ENCODE measurements at places on chromosomes 1 and 21.

- no peak for DNase-seq
Measured at GRCh38 chr21:29928537-29928936, 11.3 kb downstream of the GRIK1 start.

GRCh38 chr1:110498270-110498669, 20.7 kb downstream of the KCNA10 start:
- DNase-seq, result no peak

DNA sequence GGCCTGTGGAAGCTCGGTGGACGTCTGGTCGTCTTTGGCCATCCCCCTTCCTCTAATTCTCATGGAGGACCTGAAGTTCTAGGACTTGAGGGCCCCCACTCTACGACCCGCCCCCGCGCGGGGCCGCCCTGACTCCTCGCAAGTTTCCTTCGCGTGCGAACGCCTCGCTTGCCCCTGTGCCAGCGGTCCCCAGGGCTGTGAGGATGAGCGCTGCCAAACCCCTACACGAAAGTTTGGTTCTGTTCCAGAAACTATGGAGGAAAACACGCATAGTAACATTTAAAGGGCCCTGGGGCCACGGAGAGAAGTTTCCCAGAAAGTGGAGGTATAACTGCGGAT, 304 bp upstream of the GNG12 start:
- no peak for DNase-seq

- no peak for DNase-seq
Measured at GRCh38 chr1:6275826-6276782, 15.2 kb upstream of the GPR153 start.

DNA sequence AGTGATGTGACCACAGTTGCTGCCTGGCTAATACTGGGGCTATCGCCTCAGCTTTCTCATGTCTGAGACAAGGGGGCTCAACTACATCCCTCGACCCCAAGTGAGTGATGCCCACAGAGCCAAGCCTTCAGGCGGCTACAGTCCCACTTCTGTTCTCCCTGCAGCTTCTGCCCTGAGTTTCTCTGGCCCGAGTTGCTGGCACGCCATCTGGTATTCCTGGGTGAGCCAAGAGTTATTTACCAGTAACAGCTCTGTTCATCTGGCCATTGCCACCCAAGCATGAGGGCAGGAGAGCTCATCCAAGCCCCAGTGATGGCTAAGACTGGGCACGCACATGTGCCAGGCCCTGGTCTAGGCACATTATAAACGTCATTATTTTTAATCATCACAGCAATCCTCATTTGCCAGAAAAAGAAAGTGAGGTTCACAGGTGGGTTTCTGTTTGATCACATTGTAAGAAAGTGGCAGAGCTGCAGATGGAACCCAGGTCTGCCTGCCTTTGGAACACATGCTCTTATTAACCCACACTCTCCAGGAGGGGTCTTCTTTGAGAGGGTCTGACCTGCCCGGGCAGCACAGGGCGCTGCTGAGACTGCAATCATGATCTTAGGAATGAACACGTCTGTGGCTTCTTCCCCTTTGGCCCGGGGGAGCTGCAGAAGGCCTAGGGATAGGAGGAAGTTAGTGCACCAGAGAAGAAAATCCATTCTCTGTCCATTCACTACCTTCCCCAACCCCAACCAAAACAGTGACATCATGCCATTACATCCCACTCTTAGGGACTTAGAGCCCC, 27.5 kb downstream of the KCND3 start:
- DNase-seq, result no peak

- no peak for DNase-seq
Measured at GRCh38 chr1:12158357-12159092, 8.3 kb upstream of the TNFRSF1B start.

- DNase-seq, result no peak
Measured at GRCh38 chr1:162944974-162945674, 84.1 kb upstream of the CCDC190 start.

- no peak for DNase-seq
Measured at GRCh38 chr1:32274646-32275340, 17.1 kb upstream of the HDAC1 start.

DNA sequence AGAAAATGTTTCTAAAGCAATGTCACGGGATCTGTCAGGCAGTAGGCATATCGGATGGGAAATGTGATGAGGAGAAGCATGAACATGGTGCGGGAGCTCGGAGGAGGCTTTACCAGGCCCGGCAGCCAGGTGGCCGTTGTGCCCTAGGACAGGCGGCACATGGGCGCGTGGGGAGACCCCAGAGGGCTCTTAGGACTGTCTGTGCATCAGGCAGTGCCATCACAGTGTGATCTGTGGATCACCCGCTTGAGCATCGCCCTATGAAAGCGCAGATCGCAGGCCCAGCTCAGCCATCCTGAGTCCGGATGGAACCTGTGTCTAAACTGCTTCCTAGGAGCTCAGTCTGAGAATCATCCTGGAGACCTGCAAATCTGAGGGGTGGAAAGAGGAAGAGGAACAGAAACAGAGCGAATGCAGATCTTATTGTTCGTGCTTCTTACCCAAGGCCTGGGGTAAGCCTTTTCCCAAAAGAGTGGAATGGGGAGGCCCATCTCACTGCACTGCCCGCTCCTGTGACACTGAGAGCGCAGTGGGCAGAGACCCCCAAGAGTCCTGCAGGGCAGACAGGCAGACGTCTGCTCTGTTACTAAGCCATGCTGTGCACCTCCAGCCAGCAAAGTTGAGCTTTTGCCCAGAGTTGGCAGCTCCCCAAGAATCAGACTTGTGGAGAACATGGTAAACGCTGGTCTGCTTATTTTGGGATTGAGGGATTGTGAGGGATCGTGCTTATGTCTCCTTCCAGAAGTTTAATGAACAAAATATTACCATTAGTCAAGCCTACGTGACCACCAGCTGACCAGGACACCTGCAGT, 251.0 kb downstream of the RHOU start:
- no peak for DNase-seq

- no peak for DNase-seq
Measured at GRCh38 chr1:151831605-151832004, at the start of gene RORC. Gene RORC, minus strand, starts transcription at chr1:151831802. Its CDS starts 38 bp downstream, at chr1:151831764.

DNA sequence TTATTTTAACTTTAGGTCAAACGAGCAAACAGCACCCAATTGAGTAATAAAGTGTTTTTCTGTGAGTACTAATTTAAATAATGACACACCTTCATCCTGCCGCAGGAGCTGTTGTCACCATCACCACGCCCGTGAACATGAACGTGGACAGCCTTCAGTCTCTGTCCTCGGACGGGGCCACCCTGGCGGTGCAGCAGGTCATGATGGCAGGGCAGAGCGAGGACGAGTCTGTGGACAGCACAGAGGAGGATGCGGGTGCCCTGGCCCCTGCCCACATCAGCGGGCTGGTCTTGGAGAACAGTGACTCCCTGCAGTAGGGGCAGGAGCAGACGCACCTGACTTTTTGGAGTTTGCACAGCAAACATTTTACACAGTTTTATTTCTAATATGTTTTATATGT, 45.9 kb downstream of the CBS start:
- no peak for DNase-seq

DNA sequence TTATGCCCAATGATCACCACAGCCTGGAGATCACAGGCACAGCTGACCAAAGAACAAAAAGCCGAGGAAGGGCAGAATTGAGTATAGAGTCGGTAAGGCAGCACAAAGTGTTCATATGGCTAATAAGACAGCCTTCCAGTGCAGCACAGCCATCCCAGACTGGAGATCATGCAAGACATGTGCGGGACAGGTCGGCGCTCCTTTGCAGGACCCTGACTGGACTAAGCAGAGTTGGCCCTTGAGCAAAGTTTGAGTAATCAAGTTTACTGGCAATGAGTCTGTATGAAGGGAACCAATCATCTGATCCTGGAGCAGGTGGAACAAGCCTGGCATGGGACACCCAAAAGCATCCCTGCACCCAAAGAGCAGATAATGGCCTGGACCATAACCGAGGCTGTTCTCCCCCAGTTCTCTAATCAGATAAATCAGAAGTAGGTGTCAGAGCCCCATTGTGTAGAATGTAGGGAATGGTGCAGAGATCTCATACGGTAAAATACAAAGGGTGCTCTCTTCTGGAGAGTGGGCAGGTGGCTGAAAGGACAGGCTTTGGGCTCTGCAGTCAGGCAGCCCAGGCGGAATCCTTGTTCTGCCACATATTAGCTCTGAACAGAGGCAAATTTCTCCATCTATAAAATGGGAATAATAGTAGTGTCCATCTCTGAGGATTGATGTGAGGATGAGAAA, 10.7 kb upstream of the DNASE2B start:
- no peak for DNase-seq

DNA sequence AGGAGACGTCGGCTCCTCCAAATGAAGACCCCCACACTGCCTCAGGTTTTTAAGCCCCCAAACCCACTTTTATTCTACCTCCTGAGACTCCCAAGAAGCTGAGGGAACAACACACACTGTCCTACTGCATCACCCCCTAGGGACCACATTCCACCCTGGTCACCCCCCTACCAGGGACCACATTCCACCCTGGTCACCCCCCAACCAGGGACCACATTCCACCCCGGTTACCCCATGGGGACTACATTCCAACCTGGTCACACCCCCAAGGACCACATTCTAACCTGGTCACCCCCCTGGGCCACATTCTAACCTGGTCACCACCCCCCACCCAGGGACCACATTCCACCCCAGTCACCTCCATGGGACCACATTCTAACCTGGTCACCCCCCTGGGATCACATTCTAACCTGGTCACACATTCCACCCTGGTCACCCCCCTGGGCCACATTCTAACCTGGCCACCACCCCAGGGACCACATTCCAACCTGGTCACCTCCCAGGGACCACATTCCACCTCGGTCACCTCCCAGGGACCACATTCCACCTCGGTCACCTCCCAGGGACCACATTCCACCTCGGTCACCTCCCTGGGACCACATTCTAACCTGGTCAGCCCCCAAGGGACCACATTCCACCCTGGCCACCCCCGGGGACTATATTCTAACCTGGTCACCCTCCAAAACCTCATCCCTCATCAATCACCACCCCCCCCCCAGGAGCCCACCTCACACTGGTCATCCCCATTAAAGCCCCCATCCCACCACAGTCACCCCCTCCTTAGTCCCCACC, 587.6 kb downstream of the NPHP4 start:
- no peak for DNase-seq

GRCh38 chr1:245153552-245154428, 995 bp upstream of the KIF26B start:
- DNase-seq, result no peak

- DNase-seq, result no peak
Measured at GRCh38 chr1:206855859-206856258, 9.6 kb upstream of the IL20 start.

DNA sequence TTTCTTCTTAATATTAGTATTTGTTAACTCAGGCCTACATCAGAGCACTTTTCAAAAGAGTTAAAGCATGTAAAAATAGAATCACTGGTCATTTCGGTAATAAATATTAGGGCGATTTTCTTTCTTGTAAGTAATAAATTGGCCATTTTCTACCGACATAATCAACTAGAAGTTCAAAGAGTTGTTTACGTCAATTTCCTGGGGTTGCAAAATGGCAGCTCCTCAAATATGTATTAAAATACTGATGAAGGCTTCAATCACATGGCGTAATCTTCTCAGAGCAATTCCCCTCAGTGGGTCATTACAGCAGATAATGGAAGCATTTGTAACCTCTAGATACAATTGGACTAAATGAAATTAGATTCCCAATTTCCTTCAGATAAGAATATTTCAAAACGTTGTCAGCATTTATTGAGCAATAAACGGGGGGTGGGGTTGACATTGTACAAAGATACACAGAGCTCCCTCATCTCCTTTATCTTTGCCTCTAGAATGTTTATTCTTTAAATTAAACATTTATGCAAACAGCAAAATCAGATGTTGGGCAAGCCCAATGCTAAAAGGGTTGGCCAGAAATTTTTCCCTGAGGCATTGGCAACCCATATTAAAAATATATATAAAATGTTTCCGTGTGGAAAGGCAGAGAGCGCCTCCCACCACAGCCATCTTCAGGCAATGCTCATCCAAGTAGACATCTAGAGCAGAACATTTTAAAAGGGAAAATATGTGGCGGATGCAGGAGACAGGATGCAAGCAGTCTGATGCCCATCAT, 240.6 kb downstream of the NCAM2 start:
- no peak for DNase-seq

DNA sequence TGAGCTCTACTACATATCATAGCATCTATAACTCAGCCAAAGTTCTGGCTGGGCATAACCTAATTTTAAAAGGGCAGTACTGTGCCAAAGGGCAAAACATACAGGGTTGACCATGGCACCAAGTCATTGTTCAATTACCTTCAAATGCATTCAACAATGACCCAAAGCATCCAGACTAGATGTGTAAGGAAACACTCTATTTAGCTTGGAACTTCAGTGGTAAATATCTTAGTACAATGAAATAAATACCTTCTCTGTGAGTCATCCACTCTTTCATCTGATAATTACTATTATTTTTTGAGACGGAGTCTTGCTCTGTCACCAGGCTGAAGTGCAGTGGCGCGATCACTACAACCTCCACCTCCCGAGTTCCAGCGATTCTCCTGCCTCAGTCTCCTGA, 70.0 kb downstream of the NVL start:
- no peak for DNase-seq

GRCh38 chr21:18369115-18369514, 34.5 kb downstream of the TMPRSS15 start:
- no peak for DNase-seq

DNA sequence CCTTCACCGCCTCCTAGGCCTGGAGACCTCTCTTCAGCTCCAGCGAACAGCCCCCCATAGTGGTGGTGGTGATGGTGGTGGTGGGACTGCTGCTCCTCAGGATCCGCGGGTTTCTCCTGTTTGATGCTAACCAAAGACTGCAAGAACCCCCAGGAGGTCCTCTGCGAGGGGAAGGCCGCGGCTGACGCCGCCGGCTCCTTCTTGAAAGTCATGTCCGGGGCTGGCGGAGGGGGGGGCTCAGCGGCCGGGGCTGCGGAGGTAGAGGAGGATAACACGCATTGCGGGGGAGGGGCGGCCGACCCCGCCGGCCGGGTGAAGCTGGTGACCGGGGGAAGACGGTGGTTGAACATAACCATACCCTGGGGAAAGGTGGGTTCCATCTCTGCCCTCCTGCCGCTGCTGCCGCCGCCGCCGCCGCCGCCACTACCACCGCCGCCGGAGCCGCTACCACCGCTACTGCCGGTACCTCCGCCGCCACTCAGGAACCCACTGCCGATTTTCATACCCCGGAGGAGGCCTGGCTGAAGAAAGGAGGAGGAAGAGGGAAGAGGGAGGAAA, 554 bp downstream of the ZNF281 start:
- DNase-seq, result peak; percentile 24

GRCh38 chr1:50077273-50077672, 31.4 kb upstream of the ELAVL4 start:
- DNase-seq, result no peak

GRCh38 chr1:54265659-54266058, 65.7 kb downstream of the MRPL37 start:
- DNase-seq, result no peak

Data from activated gamma-delta T cell treated with Interleukin-2 at 50 U/mL for 16 hours (primary cell).